ENCODE measurements at places on chromosomes 2 and 18.

DNA sequence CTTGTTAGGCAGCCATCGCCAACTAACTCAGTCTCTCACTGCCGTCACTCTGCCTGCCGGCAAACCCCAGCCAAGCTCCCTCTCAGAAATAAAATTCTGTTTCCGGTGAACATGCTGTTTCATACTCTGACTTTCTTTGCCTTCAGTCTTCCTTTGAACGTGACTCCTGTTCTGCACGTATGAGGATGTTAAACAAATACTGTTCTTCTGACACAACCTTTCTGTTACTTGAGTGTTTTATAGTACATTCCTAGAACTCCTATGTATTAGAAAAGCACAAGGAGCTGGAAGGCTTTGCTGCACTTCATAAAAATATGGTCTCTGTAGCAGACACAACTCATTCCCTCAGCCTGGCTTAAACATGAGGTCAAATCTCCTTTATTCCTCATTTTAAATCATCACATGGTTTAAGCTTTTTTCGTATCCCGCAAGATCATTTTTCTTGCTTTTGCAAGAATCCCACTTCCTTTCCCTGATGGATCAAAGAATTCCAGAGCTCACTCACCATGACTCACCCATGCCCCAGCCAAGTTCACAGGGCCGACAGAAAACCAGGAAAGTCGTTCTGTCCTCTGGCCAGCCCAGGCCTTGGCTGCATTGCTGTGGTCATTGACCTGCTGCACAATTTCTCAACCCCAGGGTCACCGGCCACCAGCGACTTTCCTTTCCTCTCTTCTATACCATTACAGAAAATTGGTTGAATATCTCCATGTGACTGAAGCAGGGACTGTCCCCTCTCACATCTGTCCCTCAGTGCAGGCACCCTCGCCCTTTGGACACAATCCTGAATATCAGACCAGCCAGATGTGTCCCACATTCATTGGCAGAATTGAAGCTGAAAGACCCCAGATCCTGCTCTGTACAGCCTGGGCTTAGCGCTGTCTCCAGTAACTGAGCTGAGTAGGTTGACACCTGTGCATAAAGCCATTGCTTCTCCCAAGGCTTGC lies 183.1 kb upstream of the ARL4C start:
- no peak for DNase-seq

GRCh38 chr2:196967116-196967515 lies 40.6 kb upstream of the PGAP1 start:
- DNase-seq, result no peak

DNA sequence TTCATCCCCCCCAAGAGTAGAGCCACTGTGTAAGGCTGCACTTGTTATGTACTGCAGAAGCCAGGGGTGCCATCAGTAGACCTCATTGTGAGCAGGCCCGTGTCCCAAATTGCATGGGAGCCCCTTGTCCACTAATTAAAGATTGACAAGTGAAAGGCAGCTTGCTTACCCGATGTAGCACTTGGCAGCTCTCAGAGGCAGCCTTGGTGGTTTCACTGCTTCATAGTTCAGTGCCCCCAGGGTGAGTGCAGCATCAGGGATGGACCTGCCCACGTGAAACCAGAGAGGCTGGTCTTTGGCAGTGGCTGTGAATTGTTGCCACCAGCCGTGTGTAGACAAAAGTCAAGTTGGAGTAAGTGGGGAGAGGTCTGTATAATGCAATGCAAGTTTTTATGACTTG lies 13.3 kb downstream of the TUBB6 start:
- DNase-seq, result no peak

DNA sequence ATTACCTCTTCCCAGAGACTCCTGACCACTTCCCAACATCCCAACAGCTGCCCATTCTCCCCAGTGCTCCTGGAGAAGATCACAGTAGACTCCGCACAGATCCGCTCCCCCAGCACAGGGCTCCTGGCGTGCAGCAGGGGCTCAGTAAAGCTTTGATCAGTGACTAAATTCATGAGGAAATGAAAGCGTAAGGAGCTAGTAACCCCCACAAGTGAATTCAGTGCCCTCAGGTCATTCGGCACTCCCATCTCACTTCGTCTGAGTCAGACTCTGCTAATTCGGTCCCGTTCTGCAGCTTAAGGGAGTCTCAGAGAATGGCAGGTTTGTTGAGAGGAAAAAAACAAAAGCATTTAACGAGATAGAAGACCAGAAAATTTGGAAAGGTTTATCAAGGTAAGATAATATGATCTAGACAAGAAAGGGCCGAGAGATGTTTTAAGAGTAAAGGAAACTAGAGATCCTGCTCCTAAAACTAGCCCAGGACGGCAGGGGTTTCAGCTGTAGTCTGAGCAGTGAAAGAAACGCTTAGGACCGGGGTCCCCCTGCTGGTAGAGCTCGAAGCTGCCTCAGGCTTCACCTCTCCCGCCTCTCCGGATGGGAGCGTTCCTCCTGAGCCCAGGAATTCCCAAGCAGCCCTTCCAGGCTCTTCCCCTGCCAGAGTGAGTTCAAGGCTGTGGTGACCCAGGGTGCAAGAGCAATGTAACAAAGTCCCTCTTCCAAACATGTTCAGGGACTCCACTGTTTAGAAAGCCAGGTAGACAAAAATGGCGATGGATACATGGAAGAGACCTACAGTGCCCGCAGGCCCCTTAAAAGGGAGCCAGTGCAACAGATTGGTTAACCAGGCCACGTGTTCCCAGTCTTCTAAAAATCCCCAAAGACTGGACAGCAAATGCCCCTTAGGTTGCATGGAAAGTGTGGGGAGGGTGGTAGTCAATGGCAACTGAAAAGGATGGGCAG lies 127.3 kb downstream of the DNER start:
- DNase-seq, result peak; percentile 51

DNA sequence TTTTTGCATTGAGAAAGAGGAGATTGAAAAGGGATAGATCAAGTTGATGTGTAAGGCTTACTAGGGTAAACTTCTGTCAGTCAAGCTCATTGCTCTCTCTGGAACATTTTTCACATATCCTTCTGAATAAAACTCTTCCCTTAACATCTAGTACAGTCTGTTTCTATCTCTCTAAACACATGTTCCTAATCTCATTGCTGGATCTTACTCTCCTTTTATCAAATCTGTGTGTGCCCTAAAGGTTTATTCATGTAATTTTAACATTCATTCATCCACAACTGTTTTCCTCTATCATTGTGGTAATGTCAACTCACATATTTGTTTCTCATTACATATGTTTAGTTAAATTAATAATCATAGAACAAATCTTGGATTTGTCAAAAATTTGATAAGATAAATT lies 277.9 kb upstream of the GULP1 start:
- DNase-seq, result no peak

- DNase-seq, result no peak
Measured at GRCh38 chr2:67879586-67880290, 183.1 kb downstream of the C1D start.

- DNase-seq, result no peak
Measured at GRCh38 chr2:111995148-111995547, 59.9 kb upstream of the TMEM87B start.

- DNase-seq, result no peak
Measured at GRCh38 chr2:15804246-15804619, 136.1 kb upstream of the MYCN start.

GRCh38 chr18:3264362-3264761 lies 2.4 kb downstream of the MYL12B start:
- DNase-seq, result peak; percentile 27

GRCh38 chr2:58042486-58042970 lies 4.1 kb upstream of the VRK2 start:
- peak; percentile 28 for DNase-seq

DNA sequence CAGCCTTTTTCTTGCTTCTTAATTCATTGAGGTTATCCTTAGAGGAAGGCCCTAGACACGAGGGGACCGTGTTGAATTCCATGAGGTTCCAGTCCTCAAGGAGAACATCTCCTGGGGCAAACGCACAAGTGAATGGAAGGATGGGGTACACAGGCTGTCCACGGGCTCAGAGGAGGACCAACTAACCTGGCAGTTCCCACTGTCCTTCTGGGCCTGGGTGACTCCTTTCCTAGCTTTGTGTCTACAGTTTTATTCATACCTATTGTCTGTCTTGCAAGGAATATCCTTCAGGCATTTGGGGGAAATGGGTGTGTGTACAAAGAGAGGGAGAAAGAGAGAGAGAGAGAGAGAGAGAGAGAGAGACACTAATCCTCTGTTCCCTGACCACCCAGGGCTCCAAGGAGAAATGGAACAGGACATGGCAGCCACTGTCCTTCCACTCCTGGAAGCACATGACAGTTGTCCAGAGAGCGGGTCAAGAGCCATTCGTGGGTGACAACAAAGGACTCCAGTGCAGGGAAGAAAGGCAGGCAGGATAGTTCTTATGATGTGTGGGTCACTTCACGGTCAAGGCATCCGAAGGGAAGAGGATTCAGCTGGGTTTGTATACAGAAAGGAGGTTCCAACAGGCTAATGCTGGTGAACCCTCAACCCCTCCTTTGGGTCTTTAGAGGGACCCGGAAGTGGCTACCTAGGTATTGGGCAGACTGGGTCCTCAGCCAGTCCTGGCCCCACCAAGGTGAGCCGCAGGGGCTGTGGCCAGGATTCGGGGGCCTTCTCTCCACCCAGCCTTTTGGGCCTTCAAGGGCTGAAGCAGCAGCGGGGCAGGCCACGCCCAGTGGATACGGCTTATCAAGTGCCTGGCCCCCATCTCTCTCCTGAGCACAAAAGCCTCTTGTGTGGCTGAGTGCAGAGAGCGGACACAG lies 150.6 kb downstream of the MYCN start:
- DNase-seq, result no peak

GRCh38 chr2:96952016-96952750 lies 34.2 kb downstream of the FAM178B start:
- DNase-seq, result no peak

GRCh38 chr2:98170076-98170475 lies 83.1 kb downstream of the VWA3B start:
- no peak for DNase-seq

DNA sequence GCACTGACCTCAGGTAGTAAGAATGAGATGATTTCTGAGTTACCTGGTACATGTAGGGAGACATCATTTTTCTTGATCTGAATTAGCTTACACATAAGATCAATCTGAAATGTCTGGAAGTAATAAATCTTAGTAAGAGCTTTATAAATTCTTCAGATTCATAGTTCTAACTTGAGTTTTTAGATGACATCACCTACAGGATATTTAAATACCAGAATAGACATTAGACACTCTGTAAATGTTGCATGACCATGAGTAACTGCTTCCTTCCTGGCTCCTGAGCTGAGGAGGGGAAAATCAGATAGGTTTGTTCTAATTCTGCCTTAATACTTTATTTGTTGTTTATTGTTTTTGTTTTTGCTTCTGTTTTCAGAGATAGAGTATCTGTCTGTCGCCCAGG lies 181.8 kb downstream of the PHLPP1 start:
- DNase-seq, result no peak

- DNase-seq, result no peak
Measured at GRCh38 chr2:156279446-156280150, 52.9 kb downstream of the NR4A2 start.

GRCh38 chr2:138084206-138084605 lies 119.9 kb downstream of the HNMT start:
- no peak for DNase-seq

DNA sequence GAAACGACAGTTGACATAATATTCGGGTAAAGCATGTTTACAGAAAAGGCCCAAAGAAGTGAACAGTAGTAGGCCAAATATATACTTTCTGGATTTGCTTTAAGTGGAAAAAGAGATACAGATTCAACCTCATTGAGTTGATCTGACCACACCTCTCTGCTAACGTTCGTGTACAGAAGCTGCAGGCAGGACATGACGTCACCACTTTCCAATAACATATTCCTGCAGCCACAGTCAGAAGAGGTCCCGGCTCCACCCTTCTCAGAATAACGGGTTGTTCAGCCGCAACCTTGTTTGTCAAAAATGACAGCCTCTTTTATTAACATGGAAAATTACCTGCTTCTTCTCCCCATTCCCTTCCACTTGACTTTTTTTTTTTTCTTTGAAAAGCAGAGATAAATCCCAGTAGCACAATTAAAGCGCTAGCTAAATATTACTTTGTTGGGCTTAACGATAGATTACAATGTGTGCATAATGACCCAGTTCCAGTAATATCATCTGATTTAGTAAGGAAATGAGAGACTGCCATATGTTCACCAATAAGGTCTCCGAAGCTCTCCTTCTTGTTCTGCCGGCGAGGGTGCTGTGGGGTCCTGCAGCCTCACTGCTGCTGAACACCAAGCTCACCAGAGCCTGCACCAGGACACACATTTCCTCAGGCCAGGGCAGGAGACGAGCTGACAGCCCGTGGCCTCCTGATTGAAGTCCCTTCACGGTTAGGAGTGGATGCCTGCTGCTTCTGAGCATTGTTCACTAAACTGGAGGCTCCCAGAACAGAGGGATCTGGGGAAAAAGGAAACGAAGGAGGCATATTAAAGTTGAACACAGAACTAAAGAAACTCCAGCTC lies 451.0 kb upstream of the SALL3 start:
- no peak for DNase-seq

- no peak for DNase-seq
Measured at GRCh38 chr2:3277050-3277747, 100.4 kb downstream of the EIPR1 start.

DNA sequence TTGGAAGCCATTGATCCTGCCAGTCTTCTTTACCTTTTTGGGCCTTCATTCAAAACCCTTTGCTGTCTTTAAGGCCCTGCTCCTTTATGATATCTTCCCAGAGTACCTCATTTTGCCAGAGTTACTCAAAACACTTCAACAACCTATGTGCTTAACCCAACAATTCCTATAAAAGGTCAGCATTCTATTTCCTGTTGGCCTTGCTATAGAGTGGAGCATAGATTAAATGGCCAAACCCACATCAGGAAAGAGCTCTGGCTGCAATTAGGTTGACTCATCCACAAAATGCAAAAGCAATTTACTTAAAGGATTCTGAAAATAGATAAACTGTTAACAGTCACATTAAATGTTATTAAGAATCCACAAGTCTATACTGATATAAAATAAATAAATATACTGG lies 21.2 kb downstream of the MRPL33 start:
- no peak for DNase-seq

DNA sequence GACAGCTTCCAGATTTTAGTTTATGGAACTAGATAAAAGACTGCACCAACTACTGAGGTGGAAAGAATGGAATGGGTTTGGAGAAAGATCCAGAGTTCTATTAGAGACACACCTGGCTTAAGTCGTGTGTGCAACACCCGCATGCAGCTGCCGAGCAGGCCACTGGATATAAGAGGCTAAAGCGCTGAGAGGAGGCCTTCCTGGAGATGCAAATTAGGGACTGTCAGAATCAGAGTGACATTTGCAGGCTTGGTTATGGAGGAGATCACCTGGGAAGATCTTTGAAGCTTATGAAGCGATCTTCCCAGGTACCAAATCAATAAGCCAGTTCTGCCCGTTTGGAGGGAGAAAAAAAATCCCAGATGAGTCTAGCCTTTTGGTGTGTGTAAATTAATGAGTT lies 30.4 kb upstream of the KLHL29 start:
- no peak for DNase-seq

- DNase-seq, result no peak
Measured at GRCh38 chr2:33144243-33144642, 197.5 kb downstream of the LTBP1 start.

- no peak for DNase-seq
Measured at GRCh38 chr18:74288041-74288440, 3.7 kb downstream of the CYB5A start.

DNA sequence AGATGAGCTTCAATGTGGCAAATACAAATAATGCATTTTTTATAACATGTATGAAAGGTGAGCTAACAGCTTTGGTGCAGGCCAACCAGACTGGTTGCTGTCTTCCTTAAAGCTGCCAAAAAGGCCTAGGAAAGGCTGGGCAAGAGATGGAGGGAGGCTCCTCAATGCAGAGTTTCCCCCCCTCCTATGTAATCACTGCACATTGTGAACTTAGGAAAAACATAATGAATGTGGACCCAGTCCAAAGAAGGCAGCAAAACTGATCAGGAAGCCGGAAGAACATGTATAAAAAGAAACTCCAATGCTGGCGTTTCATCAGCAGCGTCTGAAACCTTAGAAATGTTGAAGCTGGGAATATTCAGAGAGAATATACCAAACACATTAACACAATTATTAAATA lies 84.2 kb upstream of the LYPD6 start:
- no peak for DNase-seq

Data from activated CD4-positive, alpha-beta T cell treated with anti-CD3 and anti-CD28 coated beads for 48 hours (primary cell).